ENCODE measurements at places on chromosomes 3 and 15. TPM values are rescaled to one million over a fixed set of nuclear protein-coding genes. Genes with fewer than 3 reads are reported as not detected.

DNA sequence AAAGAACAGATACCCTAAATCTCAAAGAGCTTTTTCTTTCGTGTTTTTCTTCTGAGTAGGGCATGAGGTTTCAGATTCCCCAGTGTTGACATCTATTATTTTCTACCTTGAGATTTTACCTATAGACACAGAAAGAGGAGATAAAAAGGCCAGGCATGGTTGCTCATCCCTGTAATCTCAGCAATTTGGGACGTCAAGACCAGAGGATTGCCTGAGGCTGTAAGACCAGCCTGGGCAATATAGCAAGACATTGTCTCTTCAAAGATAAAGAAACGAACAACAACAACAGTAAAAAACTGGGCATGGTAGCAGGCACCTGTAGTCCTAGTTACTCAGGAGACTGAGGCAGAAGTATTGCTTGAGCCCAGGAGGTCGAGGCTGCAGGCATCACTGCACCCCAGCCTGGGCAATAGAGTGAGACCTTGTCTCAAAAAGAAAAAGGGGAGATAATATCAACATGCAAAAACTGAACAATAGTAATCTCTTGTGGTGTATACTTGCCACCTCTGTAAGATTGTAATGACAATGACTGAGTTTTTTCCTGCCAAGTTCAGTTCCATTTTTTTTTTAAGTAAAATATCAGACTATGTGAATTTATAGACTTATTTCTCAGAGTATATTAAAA, 71.3 kb downstream of the MBNL1 start:
- no peak for DNase-seq

DNA sequence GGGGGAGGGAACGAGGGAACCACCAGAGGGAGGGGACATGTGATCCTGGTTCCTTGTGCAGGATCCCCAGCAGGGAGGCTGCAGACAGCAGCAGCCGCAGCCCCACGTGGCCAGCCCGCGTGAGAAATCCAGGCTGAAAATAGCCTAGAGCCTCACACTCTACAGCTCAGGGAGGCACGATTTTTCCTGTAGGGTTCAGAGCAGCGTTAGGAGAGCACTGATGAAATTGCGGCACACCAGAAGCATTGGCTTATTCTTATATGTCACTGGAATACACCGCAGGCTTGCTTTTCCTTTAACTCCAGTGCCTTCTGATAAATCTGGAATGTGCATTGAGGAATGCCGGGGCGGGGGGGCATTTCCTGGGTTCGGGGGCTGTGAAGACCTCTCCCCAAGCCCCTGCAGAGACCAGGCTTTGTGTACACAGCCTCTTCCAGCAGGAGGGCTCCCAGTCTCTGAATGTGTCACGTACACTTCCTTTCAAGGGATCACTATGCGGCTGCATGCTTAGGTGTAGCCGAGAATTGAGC, 193.0 kb downstream of the ATP10A start:
- DNase-seq = no peak

DNA sequence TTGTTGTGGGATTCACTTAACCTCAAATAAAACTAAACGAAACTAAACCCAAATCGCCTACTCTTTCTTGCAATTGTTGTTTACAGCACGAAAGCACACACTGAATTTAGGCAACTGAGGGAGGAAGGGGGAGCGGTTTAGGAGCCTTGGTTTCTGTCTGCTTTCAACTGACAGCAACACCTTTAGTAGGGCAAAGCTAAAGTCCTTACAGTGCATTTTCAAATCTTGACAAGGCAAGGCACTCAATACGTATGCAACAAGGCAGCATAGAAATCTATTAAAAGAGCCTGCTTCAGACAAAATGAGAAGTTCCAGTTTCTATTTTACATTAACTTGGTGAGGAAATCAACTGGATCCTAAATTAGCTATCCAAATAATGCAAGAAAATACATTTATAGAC, 174.6 kb downstream of the CHST2 start:
- DNase-seq = no peak

DNA sequence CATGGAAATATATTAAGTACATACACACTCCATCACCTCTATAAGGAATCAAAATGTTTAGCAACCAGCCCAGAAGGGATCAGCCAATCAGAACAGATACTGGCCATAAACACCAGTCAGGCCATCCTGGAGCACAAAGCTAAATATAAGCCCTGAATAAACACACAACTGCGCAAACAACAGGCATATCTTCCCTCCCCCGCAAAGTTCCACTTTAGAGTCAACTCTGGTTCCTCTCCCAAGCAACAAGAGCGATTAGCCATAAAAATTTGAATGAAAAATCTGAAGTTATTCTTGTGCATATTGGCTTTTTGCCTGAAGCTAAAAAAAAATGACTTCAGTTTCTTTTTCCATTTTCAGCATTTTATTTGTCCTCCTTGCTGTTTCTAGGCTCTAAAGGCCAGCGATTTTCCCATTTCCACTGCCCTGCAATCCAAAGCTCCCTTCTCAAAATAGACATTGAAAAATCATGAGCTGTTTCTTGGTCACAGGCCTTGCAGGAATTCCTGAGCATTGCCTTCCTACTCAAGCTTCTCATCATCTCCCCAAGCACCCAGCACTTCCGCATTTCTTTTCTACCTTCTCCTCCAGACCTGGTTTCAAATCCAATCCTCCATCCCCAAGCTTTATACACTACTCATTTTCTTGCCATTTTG, 247.9 kb downstream of the ZMAT3 start:
- DNase-seq = no peak

Gene CRELD1
- 25.0 TPM for total RNA-seq

Gene CCDC39
- 0.09 TPM for total RNA-seq

All from activated naive CD4-positive, alpha-beta T cell treated with anti-CD3 and anti-CD28 coated beads, Interleukin-2, amount 50 U/mL, for 72 hours (primary cell).